ENCODE measurements at places on chromosomes 1 and 21. TPM values are rescaled to one million over a fixed set of nuclear protein-coding genes. Genes with fewer than 3 reads are reported as not detected.

GRCh38 chr1:236495467-236496112 lies 28.2 kb upstream of the LGALS8 start:
- H3K27ac ChIP-seq: peak overlapping the region; percentile 81
- no peak overlapping the region for H3K4me3 ChIP-seq

KCNT2 gene
- 0.41 TPM for total RNA-seq

DNA sequence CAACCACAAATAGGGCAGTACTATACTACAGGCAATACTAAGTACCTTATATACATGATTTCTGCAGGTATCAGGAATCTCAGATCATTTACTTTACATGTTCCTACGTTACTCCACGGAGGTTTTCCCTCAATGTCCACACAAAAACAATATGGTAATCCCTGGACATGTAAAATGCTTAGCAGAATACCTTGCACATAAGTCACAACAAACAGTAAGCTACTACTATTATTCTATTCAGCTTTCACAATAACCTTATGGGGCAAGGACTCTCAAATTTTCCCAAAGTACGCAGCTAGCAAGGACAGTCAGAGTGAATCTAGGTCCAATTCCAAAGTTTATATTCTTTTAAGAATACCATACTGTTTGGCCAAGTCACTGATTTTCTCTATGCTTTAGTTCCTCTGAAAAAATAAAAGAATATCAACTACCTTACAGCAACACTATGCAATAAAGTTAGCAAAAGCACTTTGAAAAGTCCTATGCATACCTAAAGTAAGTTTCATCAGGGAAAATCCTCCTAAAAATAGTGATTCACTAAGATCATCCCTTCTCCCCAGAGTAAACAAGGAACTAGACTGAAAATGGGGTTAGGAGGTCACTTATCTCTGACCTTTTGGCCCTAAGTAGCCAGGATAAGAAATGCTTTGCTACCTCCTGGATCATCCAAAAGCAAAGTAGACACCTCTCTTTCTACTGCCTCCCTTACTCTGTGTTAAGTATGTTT lies 67.4 kb downstream of the LUZP1 start:
- peaks cover 5% of the 10 kb centered on the region for H3K36me3 ChIP-seq
- no peaks in the 10 kb centered on the region for H3K27me3 ChIP-seq
- peak; percentile 55 for DNase-seq
- peak overlapping the region; percentile 63 for H3K27ac ChIP-seq

- peaks cover 15% of the 10 kb centered on the region for H3K4me1 ChIP-seq
- H3K27ac ChIP-seq: no peak overlapping the region
- H3K36me3 ChIP-seq: no peaks in the 10 kb centered on the region
Measured at GRCh38 chr1:30748098-30748698, 9.4 kb downstream of the LAPTM5 start.

- H3K27ac ChIP-seq: peak overlapping the region; percentile 87
- DNase-seq: no peak
- peak overlapping the region; percentile 96 for H3K4me3 ChIP-seq
Measured at GRCh38 chr1:43651902-43652301, 2.0 kb downstream of the KDM4A start.

DNA sequence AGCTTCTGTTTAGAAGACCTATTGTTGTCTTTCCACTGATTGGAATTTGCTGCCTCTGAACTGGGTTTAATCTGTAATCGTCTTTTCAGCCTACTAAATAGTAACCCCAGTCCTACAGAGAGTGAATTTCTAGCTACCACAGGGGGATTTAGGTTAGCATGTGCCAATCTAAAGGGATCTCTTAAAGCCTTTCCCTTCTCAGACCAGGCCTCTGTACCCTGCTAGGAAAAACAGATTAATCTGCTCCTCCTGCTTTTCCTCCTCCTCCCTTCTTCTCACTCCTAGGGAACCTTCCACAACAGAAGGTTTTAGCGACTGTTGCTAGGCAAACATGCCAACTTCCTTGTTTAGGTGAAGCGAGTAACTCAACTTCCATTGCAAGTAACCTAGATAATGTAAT lies 1.3 kb upstream of the RC3H1 start:
- no peak overlapping the region for H3K4me3 ChIP-seq
- H3K4me1 ChIP-seq: peaks cover 27% of the 10 kb centered on the region
- DNase-seq: no peak
- peak overlapping the region; percentile 99 for H3K27ac ChIP-seq
- H3K36me3 ChIP-seq: peaks cover 12% of the 10 kb centered on the region

Data from Panc1 (cell line).